ENCODE measurements at places on chromosomes 4 and X.

DNA sequence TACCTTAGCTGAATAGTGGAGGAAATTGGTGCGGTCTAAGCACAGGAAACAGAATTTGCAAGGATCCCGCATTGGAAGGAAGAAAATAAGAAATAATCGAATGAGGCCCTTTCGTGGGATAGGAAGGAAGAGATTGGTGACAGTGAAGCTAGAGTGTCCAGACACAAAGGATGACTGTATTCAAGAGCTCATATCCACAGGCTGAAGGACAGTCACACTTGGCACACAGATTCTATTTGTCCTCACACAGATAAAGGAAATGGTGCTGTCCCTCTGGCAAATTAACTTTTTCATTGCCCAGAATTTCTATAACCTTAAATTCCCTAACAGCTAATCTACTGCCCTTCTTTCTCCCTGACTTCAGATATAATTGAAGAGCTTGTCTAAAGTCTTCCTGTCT is 2188.9 kb upstream of the TENM3 start:
- no peak for DNase-seq

DNA sequence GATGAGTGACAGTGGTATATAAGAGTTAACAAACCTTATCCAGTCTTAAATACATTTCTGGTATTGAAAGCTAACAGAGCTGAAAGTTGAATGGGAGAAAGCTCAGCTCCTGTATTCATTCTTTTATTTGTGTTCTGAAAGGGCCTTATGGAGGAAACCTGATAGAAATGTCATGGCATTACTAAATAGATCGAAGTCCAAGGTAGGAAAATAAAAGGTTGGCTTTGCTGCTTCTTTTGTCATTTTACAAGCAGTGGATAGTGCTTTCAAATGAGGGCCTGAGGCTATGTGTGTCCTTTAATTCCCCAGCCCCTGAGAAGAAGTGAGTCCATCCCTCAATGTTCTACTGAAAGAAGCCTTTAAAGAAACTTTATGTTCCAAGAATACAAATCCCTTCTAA is 974.3 kb upstream of the INTU start:
- DNase-seq: no peak

DNA sequence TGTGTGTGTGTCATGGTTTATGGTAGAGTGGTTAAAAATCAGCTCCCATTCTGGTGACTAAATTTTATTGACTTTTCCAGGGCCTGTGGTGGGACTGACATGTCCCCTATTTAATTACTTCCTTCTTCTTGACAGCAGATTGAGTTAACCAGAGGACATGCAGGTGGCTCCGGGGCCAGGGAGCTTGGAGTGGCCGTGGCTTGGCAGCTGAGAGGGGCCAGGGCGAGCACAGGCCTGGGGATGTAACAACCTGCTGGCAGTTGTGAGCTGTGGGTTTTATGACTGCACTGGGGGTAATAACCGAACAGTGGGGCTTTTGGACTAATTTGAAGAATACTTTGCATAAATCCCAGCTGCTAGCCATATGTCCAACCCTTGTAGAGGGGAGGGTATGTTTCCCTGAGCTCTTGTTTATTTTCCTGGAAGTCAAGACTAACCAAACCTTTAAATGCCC is 186.0 kb downstream of the MID1IP1 start:
- DNase-seq: no peak

DNA sequence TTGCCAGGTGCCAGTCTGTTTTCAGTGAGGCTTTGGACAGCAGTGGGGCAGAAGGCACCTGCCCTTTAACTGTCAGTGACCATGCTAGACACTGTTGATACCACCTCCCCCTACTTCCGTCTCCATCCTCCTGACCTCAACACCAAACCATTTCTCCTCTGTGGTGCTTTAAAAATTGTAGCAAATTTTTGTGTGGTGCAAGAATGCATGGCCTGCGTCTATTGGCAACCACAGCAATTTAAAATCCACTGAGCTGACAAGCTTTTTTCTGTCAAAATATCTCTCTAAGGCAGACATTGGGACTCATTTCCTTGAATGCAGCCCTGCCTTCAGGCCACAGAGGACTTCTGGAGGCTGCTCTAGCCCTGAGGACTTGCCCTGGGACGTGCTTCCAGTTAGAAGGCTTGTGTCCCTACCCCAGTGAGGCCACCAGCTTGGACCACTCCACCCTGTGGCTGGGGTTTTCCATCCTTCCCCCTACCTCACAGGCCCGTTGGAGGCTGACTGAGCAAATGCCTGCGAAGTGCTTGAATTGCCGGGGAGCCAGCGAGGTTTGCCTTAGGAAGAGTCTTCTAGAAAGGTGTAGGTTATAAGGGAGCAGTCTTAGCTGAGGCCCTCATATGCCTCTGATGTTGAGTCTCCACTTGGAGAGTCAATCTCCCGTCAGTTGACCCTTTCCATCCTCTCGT is 6.9 kb downstream of the PRRG3 start:
- DNase-seq: no peak

DNA sequence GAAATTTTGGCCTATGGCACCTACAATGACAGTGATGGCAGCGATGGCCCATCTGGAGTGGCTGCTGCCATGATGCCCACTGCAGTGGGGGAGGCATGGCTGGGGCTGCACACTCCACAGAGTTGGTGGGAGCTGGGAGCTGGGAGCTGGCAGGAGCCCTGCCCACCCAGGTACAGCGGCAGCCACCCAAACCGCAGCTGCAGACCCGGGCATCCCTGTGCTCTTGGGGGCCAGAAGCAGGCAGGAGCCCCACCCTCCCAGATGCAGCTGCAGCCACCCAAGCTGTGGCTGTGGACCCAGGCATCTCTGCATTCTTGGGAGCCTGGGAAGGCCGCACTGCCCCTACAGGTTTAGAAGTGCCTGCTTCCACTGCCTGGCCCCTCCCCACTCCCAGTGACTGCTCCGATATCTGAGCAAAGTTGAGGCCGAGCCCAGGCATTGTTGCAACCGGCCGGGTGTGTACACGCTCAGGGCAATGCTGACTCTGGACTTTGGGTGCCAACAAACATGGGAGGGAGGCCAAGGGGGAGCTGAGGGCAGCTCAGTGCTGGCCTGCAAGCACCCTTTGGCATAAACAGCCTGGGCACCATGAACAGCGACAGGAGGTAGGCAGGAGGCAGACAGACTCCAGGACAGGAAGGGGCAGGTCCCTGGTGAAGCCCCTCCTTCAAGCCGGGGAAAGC is 82.8 kb downstream of the PPP4R3C start:
- no peak for DNase-seq

DNA sequence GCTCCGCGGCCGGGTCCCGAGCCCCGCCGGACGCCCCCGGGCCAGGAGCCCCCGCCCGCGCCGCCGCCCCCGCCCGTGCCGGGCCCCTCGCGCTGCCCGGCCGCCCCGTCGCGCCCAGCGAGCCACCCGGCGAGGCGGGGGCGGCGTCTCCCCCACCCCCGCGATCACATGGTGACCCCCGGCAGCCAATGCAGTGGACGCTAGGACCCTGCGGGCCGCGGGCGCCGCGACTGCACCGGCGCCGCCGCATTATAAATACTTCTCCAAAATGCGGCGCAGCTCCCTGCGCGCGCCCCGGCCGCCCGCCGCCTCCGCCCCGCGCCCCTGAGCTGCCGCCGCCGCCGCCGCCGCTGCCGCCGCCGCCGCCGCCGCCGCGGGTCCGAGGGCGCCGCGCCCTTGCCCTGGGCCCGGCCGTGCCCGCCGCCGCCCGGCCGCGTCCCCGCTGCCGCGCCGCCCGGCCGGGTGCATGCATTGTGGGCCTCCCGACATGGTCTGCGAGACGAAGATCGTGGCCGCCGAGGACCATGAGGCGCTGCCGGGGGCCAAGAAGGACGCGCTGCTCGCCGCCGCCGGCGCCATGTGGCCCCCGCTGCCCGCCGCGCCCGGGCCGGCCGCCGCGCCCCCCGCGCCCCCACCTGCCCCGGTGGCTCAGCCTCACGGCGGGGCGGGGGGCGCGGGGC is at the start of gene NAT8L:
Gene NAT8L (plus strand): TSS at position 282 of the 680 bp plus-strand sequence. CDS start 185 bp downstream, at position 467.
- DNase-seq: peak; percentile 81

GRCh38 chrX:21944136-21944615 is 3.7 kb downstream of the SMS start:
- DNase-seq: no peak

- DNase-seq: peak; percentile 13
These were observed 86.2 kb upstream of the RPS6KA3 start for GRCh38 chrX:20352935-20353336.

DNA sequence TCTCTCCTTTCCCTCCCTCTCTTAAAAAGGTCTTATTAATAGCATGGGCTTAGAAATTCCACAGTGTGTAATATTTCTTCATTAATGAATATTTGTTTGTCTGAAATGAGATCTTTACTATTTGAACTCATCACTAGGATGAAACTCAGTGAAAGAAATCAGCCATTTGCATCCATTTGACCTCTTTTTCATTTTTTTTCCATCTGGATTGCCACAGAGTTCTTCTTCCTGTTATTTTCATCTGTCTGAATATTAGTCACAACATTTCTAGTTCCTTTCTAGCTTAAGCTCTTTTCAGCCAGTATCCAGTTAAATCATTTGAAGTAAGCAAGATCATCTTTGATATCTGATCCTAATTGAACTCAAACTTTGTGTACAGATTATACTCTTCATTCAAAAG is 69.2 kb upstream of the PLS3 start:
- DNase-seq: no peak

DNA sequence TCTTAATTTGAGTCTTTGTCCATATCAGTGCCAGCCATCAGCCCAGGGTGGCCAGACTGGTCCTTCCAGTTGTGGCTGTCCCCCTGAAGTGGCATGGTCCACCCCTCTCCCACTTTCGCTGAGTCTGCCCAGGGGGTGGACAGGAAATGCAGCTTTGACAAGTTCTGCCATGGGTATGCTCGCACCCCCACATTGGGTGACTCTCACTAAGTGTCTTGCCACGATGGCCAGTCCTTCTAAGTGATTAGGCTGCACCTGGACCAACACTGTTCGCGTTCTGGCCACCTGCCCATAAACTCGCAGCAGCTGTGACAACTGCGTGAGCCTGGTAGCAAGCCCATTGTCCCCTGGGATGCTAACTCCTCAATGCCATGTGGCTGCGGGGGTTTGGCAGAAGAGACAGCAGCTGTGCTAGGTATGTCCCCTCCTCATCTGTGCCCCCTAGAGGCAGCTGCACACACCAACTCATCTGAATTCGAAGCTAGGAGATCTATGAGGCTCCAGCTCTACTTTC is 10.0 kb upstream of the LNX1 start:
- DNase-seq: peak; percentile 31

DNA sequence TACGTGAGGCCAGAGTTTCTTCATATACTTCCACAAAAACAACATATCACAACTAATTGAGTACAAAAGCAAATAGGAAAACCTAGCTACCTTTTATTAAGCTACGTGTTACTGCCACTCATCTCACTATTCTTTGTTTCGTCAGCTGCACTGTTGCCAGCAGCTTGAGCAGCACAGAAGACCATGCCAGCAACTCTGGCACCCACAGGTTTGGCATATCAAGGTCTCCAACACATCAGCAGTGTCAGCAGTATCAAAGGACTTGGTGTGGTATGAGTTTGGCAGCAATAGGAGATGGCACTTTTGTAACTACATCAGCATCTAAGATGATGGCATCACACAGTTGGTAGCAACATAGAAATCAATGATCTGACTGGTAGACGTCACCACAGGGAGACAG is 30.7 kb downstream of the CDKL2 start:
- no peak for DNase-seq

- DNase-seq: no peak
These were observed 37.2 kb upstream of the HSD17B10 start for GRCh38 chrX:53471346-53471745.

GRCh38 chrX:6768881-6769280 is 234.0 kb upstream of the VCX3A start:
- DNase-seq: no peak

DNA sequence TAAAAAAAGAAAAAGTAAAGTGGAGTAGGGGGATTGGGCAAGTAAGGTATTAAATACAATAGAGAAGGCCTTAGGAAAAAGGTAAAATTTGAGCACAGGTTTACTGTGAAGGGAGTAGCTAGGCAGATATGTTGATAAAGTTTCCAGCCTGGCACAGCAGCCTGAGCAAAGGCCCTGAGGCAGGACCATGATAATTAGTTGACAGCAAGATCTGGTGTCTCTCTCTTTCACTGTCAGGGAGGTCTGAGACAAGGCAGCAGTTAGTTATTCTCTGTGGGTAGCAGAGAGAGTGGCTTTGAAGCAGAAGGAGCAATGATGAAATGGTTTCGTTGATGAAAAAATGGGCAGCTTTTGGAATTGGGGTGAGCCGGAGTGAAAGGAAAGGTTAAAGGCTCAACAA is 119.5 kb downstream of the KDR start:
- DNase-seq: no peak

DNA sequence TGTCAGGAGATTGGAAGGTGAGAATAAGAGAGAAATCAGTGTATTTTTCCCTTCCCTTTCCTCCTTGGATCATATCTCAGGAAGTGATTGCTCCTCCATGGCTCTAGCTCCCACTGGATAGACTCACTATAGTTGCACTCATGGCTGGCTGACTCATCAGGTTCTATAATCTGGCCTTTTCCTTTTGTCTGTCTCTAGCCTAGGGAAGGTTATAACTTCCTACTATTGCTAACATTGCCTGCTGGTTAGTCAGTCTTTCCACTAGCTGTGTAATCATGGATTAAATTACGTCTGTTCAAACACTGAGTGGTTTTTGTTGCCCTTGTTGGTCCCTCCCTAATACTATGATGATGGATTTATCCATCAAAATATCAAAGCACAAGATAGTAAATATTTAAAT is 195.5 kb upstream of the VEGFC start:
- no peak for DNase-seq

- DNase-seq: no peak
These were observed 96.0 kb downstream of the SMARCA1 start for GRCh38 chrX:129427267-129427666.

GRCh38 chrX:128975745-128976144 is 547.5 kb downstream of the SMARCA1 start:
- peak; percentile 10 for DNase-seq

DNA sequence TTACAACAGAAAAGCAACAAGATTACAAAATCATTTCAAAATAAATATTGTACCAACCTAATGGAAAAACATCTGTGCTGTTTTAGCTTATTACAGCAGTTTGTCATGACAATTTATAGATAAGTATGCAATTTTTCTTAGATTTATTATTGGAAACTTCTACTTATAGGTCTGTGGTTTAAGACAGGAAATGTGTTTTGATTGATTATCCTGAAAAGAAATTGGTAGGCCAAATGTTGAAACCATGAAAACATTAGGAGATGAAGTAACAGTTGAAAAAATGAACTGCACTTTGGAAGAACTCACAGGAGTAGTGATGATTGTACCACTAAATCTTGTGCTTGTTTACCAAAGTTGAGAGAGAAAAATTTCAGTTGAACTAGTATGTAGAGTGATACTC is 162.2 kb upstream of the GIMD1 start:
- no peak for DNase-seq

DNA sequence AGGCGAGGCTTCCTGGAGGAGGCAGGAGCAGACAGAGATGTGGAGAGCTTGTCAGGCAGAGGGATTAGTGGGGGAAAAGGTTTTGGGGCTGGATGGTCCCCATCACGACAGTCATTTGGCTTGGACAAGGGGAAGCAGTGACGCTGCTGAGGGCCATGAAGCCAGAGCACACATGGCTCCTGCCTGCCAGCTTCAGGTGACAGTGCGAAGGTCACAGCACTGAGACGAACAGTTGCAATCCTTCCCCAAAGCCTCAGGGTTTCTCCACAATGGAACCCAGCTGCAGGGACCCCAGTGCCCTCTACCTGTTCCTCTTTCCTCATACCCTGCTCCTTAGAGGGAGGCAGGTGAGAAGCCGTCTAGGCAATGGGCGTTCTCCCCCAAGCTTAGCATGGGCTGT is 110.3 kb downstream of the DRD5 start:
- DNase-seq: no peak

GRCh38 chrX:47197526-47197925 is 3.9 kb downstream of the UBA1 start:
- DNase-seq: no peak

GRCh38 chrX:47854474-47854873 is 17.8 kb downstream of the ZNF81 start:
- no peak for DNase-seq
